ENCODE measurements at places on chromosomes 16 and 17.

- no peak for DNase-seq
Observed at GRCh38 chr16:17940584-17941364, 395.8 kb downstream of the NPIPA8 start.

DNA sequence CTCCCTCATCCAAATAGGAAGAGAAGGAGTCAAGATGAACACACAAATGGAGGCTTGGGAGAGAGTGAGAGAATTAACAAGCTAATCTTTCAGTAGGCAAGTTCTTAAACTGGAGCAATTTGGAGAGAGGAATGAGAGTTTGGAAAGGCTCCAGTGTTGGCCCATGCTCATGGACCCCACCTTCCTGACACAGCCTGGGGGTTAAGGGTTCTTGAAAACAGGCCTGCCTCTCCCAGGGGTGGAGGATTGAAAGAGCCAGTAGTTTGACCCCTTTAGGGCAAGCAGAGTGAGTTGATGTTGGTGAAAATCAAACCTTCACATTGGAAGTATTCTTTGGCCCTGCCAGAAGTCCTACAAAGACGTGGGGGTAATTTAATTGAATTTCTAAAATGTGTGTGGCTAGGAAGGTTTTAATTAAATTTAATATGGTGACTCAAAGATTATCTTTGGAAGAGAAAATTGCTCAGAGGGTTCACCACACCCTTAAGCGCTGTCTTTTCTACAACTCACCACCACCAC lies 5.8 kb downstream of the HOXB3 start:
- DNase-seq: peak; percentile 55

DNA sequence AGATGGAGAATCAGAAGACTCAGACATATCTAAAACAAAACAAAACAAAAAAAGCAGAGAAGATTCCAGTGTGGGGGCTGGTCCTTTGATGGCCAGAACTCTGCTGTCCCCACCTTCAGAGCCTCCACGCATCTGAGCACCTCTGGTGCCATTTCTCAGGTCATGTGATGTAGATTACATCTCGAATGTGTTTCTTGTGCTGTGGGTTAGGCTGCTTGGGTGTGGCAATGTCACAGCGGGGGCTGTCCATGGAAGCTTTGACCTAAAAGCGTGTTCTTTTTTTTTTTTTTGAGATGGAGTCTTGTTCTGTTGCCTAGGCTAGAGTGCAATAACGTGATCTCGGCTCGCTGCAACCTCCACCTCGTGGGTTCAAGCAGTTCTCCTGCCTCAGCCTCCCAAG lies 51.2 kb downstream of the PLD6 start:
- DNase-seq: no peak

DNA sequence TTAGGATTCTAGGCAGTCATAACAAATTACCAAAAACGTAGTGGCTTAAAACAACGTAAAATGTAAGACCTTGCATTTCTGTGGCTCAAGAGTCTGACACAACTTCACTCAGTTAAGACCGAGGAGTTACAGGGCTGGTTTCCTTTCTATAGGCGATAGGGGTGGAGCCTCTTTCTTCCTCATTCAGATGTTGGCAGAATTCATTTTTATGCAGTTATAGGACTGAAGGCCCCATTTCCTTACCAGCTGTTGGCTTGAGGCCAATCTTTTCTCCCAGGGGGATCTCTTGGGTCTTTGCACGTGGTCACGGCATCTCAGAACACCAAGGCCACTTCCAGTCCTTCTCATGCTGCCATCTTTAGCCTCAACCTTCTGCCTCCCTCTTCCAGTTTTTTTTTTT lies 145.2 kb downstream of the KCNJ2 start:
- DNase-seq: no peak

GRCh38 chr16:3716831-3717234 lies 491 bp downstream of the TRAP1 start:
- DNase-seq: no peak

Measured in fibroblast of skin of left quadriceps (primary cell).